CMK (cell line): ENCODE measurements at places on chromosomes 2 and 18.

DNA sequence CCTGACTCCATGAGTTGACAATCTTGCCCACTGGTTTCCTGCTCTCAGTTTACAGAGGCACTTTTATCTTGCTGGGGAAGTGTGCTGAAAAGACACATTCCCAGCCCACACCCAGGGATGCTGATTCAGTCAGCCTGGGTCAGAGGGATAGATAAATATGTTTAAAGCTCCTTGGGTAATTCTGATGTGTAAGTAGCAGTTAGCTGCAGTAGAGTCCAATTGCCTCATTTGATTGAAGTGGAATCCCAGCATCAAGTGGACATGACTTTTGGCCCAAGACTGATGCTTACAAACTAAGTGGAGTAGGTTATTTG lies 29.4 kb downstream of the PSD4 start:
- DNase-seq, result no peak

DNA sequence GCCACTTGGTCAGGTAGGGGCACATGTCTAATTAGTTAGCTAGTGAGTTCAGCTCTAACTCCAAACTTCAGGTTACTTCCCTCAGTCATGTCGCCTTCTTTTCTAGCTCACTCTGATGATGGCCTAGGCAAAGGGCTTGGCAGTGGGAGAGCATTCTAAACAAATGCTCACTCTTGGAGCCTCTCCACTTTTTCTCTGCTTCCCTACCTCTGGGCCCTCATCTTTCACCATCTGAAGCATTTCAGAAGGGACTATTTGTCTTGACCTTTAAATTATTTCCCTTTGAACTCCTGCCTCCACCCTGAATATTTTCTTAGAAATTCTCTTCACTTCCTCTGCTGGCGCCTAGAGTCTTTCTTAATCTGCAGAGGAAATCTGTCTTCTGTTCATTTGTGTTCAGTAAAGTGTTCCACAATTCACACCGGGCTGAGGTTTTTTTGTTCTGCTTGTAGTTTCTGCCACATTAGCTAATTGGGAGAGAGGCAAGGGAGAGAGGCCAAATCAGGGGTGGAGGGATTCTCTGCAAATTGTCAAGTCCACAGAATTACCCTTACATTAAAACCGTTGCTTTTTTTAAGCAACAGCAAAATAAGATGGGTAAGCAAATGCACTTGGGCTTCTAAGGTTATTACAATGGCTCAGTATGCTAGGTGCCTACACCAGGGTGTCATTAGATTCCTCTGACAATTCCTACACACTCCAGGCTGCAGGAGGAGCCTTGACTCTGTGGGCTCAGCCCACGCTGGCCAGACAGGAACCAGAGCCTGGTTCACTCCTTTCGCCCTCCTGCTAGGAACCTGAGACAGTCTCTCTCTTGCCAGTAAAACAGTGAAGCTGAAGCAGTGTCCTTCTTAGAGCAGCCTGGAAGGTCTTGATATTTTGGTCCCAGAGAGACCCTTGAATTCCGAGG lies 5.5 kb downstream of the MSGN1 start:
- DNase-seq, result no peak

- no peak for DNase-seq
These were observed 95.6 kb upstream of the NOL4 start for GRCh38 chr18:34320267-34320666.

GRCh38 chr2:16784652-16785051 lies 119.0 kb upstream of the CYRIA start:
- no peak for DNase-seq

- peak; percentile 29 for DNase-seq
These were observed 106.9 kb upstream of the THOC1 start for GRCh38 chr18:374721-375168.

GRCh38 chr18:75880266-75880665 lies 452.8 kb upstream of the SMIM21 start:
- DNase-seq, result no peak

DNA sequence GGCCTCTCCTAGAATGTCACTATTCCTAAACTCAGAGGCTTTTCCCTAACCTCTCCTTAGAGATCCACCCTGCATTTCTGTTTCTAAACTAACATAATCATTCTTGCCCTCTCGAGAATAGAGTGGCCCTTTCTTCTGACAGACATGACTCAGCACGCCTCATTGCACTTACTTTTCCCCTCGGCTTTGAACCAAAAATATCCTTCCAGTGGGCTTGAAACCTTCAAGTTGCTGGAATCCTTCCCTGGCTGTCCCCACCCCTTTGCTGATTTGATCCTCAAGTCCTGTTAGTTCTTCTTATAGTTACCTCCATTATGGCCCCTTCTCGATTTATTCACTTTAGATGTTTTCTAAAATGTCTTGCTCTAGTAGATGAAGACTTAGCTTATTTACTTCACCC lies 158.0 kb downstream of the LTBP1 start:
- DNase-seq, result no peak

DNA sequence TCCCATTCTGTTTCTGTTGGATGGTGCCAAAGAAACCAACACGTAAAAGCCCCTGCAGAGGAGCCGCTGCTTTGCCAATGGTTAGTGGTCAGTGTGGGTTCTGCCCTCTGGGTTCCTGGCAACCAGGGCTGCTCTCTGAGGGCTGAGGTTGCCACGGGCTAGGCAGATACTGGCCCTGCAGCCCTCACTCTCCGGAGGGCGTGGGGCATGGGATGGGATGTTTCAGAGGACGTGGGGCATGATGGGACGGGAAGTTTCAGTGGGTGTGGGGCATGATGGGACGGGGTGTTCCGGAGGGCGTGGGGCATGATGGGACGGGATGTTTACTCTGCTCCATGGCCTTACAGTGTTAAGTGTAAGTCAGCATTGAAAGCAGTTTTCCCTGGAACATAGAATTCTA lies 34.2 kb downstream of the ADI1 start:
- no peak for DNase-seq

- no peak for DNase-seq
These were observed 294.3 kb downstream of the PTGR3 start for GRCh38 chr18:74914648-74915047.

- peak; percentile 48 for DNase-seq
These were observed 27.0 kb upstream of the MGAT4A start for GRCh38 chr2:98757904-98758421.

GRCh38 chr18:9673296-9674251 lies 34.5 kb upstream of the RAB31 start:
- DNase-seq, result no peak

- DNase-seq, result no peak
These were observed 181.3 kb upstream of the SRD5A2 start for GRCh38 chr2:31762085-31762484.

GRCh38 chr2:177051278-177051677 lies 161.3 kb upstream of the HNRNPA3 start:
- DNase-seq, result no peak

GRCh38 chr2:156129227-156129626 lies 203.3 kb downstream of the NR4A2 start:
- no peak for DNase-seq

GRCh38 chr2:223034221-223034975 lies 17.6 kb upstream of the KCNE4 start:
- DNase-seq, result no peak

GRCh38 chr2:233513953-233514655 lies 52.5 kb downstream of the USP40 start:
- DNase-seq, result no peak

DNA sequence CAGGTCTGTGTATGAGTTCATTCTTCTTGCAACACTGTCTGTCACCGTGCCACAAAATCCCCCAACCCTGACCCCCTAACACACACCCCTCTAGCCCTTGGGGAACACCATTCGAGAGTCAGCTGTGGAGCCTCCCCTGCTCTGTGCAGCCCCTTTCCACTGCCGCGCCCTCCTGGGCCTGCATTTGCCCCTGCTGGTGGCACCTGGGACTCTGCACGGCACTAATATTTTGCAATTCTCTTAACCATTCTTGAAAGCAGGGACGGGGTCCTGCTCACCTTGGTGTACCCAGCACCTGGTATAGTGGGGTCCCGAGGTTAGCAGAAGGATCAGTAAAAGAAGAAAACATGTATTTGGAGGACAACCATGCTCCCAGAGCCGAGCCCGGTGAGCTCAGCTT lies 124.0 kb downstream of the HDAC4 start:
- DNase-seq, result no peak

DNA sequence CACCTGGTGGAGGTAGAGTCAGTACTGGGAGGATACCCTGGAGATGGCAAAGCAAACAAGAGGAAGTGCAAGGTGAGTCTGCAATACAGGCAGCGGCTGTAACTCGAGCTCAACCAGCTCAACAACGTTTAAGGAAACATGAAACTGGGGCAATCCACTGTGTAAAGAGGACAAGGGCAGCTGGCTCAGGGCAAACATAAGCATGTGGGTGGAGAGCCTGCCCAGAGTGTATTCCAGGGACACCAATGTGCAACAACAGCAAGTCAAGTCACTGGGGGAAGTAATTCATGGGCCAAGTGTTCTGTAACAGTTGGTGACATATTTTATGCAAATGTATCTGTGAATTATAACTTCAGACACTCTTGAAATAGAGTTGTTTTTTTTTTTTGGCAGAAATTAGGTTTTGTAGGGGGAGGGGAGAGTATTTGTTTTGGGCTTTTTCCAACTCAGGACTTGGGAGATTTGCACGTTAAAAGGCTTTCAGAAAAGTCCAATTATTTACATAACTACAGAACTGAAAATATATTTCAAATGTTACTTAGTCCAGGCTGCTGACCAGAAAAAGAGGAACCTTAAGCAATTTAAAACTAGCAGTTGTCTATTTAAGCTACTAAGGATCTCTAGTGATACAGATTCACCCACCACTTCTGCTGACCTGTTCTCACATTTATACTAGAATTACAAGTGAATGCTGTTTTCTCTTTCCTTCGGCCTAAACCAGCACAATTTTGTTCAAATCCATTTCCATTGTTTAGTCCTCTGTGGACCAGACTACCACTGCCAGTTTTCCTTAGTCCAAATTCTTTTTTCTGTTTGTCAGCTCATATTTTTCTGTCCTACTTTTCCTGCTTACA lies 18.6 kb downstream of the NRXN1 start:
- no peak for DNase-seq

- DNase-seq, result no peak
These were observed 5.3 kb upstream of the TMEM185B start for GRCh38 chr2:120228503-120228902.

GRCh38 chr2:98503481-98504105 lies 58.9 kb downstream of the INPP4A start:
- DNase-seq, result no peak

DNA sequence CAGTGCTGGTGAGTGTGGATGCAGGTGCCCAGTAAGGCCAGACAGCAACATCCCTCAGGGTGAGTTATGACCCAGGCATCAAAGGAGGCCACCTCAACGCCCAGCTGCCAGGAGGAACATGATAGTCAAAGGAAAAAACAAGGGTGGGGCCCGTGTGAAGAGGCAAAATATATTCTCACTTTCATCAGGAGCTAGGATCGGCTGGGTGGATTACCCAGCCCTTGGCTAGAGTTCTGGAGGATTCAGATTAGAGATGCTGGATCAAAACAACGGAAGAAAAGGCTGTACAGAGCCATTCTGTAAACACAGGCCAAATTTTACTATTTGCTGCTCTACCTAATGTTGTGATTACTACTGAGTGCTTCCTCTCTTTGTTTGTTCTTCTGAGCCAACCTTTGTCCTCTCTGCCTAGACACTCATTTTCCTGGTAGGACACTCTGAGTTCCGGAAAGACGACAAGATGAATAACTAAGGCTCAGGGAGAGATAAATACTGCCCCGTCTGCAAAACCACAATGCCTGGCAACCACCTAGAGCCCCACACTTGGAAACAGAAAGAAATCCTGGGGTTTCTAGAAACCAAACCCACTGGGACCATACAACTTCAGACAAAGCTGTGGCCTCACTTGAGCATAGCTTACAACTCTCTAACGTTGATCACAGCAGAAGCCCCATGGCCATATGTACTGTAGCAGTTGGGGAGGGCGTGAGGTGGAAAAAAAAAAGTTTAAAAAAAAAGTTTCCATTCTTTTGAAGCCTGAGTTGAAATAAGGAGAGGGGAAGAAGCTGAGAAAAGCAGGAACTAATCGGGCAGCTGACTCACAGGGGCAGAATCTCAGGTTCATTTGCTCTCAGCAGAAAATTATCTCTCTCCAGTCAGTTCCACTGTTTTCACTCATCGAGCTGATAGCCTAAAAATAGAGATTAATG lies 17.8 kb upstream of the PMAIP1 start:
- DNase-seq, result no peak

DNA sequence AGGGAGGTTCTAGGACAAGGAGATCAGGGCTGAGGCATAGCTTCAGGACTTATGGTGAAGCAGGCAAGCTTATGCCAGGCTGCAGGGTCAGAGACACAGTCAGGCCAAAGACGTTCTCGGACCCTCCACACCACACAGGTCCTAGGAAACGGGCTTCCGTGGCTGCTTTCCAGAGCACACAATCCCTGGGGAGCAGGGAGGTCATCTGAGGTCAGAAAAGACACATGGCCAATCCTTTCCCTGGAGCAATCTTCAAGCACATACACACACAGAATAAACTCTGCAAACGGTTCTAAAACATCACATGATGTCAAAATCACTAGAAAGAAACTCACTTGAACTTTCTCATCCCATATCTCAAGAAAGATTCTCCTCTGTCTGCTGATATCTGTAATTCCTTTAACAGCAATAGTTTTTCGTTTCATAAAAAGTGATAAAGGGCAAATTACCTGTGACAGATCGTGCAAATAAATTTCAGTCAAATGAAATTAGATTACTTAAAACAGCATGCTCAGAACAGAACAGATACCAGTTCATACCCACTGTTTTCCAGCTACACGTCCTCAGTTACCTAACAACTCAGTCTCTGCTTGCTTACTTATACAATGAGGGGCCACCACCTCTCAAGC lies 63.9 kb downstream of the MBOAT2 start:
- no peak for DNase-seq

- no peak for DNase-seq
These were observed 214.2 kb downstream of the TNS1 start for GRCh38 chr2:217788669-217789002.
